Type B pancreatic cell (in vitro differentiated cells): ENCODE measurements at places on chromosomes 2 and 18. TPM values are rescaled to one million over a fixed set of nuclear protein-coding genes. Genes with fewer than 3 reads are reported as not detected.

- no peak for DNase-seq
Measured at GRCh38 chr2:205769495-205769850, 87.2 kb downstream of the NRP2 start.

DSG2 gene
- total RNA-seq: 117 and 272 TPM in 2 replicates

DNA sequence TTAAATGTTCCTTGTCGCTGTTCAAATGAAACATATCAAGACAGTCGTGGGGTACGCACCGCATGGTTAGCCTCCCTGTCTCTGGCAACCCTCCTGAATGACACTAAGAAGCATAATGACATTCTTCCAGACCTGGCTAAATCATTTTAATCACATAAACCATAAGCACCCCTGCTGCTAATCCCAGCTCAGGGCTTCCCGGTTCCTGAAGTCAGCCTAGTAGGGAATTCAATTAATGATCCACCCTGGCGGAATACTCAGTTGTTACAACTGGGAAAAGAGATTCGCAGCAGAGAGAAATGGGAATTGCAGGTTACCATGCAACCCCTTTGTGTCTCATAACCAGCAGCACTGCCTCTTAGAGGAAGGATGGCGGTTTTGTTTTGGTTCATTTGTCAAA lies 200.8 kb upstream of the AGAP1 start:
- no peak for DNase-seq

- DNase-seq: no peak
Measured at GRCh38 chr2:162011706-162012564, 62.1 kb downstream of the DPP4 start.
